NAMALWA (cell line): ENCODE measurements at places on chromosomes 5 and 9.

DNA sequence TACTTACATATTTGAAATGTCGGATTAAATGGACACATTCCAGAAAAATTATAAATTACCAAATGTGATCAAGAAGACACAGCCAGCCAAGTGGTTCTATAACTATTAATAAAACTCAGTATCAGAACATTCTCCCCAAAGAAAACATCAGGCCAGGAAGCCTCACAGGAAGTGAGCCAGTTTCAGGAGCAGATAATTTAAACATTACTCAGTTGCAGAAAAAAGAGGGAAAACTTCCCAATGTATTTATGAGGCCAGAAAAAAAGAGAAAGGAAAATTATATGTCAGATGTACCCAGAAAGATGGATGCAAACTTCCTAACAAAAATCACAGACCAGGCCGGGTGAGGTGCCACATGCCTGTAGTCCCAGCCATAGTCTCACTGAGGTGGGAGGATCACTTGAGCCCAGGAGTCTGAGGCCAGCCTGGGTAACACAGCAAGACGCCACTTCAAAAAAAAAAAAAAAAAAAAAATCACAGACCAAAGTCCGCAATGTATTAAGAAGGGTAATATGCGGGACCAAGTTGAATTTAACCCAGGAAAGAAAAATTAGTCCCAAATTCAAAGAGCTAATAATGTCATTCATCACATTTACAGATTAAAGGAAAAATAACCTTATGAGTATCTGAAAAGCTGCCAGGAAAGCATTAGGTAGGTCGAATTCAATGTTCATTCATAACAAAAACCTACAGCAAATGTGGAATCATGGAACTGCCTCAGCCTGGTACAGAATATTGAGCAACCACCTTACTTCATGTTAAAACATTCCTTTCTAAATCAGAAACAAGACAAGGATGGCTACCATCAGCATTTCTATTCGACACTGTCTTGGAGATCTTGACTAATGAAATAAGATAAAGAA, 37.2 kb upstream of the NRARP start:
- no peak for DNase-seq

DNA sequence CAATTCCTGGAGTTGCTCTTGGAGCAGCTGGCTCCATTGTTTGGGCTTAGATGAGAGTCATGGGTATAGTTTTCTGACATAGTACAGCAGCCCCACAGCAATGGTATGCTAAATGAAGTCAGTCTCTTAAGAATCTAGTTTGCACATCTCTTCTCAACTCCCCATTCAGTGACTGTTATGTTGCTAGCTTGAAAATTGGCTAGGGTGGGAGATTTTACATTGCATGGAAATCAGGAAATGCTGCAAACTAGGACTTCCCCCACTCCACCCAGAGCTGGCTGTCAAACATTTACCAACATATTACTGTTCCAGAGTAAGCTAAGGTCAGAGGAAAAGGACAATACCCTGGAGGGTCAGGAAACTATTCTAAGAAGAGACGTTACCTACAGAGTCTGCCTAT, 17.6 kb upstream of the FCHO2 start:
- DNase-seq = no peak

- no peak for DNase-seq
Measured at GRCh38 chr5:89606939-89607534, 724.1 kb upstream of the MEF2C start.

GRCh38 chr5:159901772-159902171, 14.5 kb upstream of the ADRA1B start:
- no peak for DNase-seq

- DNase-seq = no peak
Measured at GRCh38 chr9:89478821-89479668, 18.9 kb downstream of the SEMA4D start.

GRCh38 chr9:69397384-69398214, 72.6 kb downstream of the ENTREP1 start:
- no peak for DNase-seq

- no peak for DNase-seq
Measured at GRCh38 chr9:91176426-91176825, 185.3 kb downstream of the AUH start.

GRCh38 chr5:61330341-61330844, 1.7 kb upstream of the ZSWIM6 start:
- DNase-seq = no peak

DNA sequence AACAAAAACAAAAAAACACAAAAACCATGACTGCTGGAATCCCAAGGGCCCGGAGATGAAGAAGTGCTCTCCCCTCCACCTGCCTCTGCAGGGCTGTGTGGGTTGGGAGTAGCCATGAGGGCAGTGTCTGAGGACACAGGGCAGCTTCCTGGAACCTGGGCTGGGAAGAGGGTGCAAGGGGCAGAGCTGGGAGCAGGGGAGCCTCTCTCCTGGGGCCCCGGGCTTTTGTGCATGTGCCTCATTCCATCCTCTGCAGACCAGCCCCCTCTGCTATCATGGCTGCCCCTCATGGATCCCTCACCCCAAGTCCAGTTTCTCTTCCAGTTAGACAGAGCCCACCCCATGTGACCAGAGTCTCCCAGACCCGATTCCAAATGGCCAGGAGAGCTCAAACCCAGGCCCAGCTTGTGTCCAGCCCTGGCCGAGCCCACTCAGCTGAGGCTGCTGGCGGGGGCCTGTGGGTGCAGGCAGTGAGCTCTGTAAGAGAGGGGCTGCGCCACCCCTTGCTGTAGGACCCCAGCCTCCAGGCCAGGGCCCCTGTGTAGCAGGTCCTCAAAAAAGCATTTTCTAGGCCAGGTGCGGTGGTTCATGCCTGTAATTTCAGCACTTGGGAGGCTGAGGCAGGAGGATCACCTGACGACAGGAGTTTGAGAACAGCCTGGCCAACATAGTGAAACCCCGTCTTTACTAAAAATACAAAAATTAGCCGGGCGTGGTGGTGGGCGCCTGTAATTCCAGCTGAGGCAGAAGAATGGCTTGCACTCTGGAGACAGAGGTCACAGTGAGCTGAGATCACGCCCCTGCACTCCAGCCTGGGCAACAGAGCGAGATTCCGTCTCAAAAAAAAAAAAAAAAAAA, 44.5 kb downstream of the PLPP7 start:
- DNase-seq = no peak

DNA sequence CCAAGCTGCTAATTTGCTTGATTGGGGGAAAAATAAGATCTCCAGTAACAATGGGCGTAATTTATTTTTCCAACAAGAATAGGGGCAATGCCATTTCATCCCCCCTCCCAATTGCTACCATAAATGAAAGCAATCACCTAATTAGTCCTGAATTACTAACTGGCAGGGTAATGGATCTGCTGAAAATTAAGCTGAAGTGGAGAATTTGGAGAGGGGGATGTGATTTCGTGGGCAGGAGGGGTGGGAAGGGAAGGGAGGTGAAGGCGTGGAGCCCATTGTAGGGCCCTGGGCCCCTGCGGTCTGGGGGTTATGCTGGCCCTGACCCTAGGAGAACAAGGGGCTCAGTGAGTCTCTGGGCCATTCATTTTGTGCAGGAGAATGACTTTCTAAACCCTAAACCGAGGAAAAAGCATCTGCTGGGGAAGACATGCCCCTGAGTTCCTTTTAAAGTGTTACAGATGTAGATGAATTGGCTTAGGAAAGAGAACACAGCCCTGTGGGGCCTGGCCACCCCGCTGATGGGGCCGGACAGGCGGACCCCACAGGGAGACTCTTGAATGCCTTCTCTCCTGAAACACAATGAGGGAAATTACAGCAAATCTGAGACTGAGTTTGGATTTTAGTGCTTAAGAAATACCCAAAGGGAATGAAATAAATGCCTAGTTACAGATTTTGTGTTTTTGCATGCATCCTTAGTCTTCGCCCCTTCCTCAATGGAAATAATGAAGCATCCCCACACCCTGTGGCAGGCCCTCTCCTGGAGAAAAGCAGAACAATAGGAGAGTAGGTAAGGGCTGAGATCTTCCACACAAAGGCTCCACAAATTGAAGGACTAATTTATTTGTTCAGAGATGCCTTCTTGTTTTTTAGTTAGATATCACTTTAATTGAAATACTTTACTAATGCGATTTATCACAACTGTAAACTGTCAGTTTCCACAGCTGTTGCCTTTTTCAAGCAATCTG, 143.2 kb downstream of the PSAT1 start:
- no peak for DNase-seq

- peak; percentile 42 for DNase-seq
Measured at GRCh38 chr5:106755789-106756188, 914.9 kb downstream of the EFNA5 start.

DNA sequence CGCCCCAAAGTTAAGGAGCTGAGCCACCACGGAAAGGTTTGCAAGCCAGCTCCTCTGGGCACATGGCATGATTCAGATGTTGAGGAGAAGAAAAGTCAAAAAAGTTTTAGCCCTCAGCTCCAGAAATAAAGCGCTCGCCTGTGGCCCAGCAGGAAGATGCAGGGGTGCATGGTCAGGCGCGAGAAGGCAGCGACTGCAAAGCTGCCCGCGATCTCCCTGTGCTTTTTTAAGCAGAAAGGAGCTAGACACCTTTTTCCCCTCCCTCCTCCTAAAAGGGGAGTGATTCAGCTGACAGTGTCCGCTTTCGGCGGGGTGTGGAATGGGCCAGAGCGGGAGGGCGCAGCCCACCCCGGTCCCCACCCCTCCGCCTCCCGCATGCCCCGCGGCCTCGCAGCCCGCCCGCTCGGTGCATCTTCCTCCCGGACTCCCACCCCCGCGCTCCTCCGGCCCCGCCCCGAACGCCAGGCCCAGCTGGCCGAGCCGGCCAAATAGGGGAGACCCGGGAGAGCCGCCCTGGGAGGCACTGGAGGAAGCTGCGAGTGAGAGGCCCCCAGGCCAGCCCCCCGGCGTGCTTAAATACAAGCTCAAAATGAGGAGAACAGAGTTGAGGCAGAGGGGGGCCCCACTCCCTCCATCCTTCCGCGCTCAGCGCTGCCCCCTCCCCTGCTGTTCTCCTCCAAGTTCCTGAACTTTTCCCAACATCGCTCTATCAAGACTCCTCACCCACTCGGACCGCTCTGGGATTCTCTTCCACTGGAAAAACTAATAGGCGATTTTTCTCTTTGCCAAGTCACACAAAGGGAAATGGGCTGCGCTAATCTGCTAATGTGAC, at the start of gene ADAMTS12:
TSS of gene ADAMTS12 (minus strand) at position 203 of the 832 bp plus-strand sequence. CDS start at position 69, 134 bp downstream.
- no peak for DNase-seq

DNA sequence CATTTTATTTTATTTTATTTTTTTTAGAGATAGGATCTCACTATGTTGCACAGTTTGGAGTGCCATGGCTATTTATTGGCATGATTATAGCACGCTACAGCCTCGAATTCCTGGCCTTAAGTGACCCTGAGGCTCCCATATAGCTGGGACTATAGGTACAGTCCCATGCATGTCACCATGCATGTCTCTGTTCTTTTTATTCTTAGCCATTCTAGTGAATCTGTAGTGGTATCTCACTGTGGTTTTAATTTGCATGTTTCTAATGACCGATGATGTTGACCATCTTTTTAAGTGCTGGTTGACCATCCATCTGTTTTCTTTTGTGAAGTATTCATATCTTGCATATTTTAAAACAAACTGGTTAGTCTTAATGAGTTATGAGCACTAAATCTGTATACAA, 76.1 kb downstream of the SLC44A1 start:
- DNase-seq = no peak

GRCh38 chr9:93300175-93300572, 116.2 kb downstream of the WNK2 start:
- DNase-seq = no peak

GRCh38 chr9:113844466-113844865, 31.6 kb upstream of the ZNF618 start:
- DNase-seq = no peak

DNA sequence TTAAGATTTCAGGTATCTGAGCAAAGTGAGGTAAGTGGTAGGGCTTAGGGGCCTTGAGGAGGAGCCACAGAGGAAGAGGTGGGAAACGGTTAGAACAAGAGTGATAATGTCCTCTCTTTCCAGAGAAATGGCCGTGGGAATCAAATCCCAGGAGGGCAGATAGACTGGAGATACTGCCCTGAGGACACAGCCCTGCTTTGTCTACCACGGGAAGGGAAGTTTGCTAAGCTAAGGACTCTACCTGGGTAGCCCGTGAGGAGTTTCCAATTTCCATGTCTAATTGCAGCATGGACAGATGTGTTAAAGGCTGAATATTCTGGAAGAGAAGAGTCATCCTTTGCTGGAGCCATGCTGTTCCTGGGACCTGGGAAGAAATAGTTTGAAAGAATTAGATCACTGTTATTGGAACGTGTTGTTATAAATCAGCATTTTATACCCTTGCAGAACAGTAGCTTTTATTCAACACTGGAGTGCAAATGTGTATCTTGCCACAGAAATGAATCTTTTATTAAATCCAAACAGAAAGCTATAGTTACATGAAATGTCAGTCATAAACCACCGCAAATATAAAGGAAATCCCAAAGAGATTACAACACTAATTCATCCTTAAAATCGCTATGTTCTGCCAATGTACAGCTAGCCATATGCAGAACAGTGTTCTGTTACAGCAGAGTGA, 133.2 kb upstream of the LHFPL2 start:
- no peak for DNase-seq

GRCh38 chr5:96124589-96124988, 162.9 kb upstream of the ELL2 start:
- DNase-seq = no peak

- no peak for DNase-seq
Measured at GRCh38 chr5:170135796-170136490, 30.2 kb downstream of the FOXI1 start.

DNA sequence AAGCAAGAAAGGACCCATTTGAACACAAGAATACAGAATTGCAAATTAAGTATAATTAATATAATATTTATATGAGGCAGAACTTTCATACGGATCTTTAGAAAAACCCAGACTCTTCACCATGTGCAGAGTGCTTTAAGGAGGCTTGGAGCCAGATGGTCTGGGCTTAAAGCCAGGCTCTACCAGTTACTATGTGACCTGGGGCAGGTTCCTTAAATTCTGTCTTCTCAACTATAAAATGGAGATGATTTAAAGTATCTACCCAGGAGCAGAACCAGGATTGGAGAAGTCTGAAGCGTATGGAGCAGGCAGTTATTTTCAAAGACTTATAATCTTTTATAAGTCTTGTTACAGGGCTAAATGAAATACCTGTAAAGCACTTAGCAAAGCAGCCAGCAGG, 202.1 kb downstream of the TSSK1B start:
- no peak for DNase-seq

DNA sequence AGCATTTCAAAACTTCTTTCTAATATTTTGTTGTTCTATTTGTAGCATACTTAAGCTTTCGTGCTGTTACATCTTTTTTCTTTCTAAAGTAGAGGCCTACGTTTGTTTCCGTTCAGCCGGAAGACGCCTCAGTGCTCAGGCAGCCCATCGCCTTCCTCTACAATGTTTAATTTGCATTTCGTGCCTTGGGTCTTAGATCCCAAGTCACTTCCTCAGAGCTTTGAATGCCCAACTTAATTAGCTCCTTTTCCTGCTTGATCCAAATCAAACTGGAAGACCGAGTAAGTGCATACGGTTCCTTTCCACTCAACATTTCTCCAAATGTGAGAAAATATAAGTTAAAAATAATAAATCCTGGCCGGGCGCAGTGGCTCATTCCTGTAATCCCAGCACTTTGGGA, 43.2 kb downstream of the MRPL36 start:
- DNase-seq = no peak

- no peak for DNase-seq
Measured at GRCh38 chr9:112771359-112772214, 21.0 kb downstream of the SNX30 start.
